Left renal cortex interstitium (tissue), 4 donors: ENCODE measurements at places on chromosomes 1 and 21. TPM values are rescaled to one million over a fixed set of nuclear protein-coding genes. Genes with fewer than 3 reads are reported as not detected.

The PRAMEF20 gene
- polyA plus RNA-seq = not detected

DNA sequence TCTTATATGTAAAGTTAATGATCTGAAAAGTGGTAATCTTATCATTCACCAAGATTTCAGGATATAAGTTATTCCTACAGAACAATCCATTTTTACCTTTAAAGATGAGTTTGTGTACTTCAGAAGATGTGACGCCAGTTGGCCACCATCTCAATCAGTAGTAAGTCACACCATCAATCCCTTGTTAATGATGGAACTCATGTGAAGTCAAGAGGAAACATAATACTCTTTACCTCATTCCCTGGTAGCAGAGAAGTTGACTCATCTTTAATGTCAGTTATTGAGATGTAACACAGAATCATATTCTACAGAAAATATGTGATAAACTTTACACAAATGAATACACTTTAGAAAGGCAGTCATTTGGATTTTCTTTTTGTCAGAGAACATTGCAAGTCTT, 38.2 kb downstream of the MRPL39 start:
- DNase-seq = no peak

DNA sequence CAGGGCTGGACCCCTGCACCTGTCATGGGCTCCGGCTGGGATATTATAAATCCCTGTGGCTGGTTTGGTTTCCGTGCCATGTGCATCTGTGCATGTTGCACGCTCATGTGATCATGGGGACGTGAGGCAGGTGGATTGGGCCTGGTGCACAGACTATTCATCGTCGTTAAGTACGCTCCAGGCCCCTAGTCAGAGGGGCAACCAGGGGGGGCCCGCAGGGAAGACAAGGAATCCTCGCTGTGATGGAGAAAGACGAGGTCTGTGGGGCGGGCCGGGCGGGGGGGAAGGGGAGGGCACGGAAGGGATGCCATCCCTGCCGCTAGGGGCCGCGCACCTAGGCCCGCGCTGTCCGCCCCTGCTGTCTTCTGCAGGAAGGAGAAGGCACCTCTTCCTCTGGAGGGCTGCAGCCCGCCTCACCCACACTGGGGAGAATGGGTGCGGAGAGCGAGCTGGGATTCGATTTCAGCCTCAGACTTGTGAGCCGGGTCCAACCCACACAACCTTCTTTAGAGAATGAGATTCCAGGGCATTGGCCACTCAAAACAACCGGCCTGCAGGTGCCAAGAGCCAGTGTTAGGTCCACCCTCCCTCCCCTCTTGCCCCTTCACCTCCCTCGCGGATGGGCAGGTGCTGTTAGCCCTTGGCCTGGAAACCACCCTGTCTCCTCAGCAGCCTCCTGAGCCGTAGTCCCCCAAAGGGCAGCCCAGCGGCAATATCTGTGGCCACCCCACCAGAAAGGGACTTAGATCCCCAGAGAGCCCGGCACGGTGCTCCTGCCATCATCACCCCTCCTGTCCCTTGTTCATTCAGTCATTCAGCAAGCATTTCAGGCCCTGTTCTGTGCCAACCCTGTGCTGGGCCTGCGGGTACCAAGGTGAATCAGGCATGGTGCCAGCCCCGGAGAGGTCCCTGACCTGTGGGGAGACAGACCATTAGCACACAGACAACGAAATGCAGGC, 950 bp upstream of the LRP8 start:
- DNase-seq = no peak

GRCh38 chr21:46189213-46189958, 5.1 kb upstream of the SPATC1L start:
- no peak for DNase-seq

- DNase-seq = peak; percentile 21
Observed at GRCh38 chr1:102970496-102971078, 137.7 kb downstream of the COL11A1 start.

- no peak for DNase-seq
Observed at GRCh38 chr1:56045477-56045876, 533.9 kb downstream of the PLPP3 start.

DNA sequence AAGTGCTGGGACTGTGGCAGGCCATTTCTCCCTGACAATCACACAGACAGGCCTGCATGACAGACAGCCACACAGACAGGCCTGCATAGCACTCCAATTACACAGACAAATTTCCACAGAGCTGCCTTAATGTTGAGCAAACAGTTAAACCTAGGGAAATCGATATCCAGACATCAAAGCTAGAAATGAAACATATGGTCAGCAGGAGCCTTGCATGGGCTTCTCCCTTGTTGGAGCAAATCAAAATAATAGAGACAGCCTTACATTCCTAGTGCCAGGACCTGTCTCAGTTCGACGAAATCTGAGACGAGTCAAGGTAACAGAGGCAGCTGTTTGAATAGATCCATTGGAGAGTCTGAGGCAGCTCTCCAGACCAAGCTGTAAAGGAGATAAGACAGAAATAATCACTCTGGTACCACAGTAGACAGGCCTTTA, 42.4 kb downstream of the OLFML3 start:
- no peak for DNase-seq

DNA sequence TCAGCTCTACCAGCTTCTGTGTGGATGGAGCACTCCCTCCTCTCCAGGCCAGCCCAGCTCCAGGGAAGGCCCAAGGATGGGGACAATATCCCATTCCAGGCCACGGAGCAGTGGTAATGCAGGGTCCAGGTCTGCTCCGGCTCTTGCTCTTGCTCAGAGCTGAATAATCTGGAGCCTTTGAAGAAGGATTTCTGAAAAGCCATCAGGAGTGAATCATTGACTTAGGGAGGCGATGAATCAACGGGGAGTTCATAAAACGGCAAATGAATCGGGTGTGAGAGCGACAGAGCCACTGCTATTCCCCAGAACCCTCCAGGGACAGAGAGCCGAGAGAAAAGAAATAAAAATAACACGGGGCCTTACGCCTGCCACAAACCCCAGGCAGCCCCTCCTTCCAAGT, 7.7 kb downstream of the POU3F1 start:
- no peak for DNase-seq

- DNase-seq = no peak
Observed at GRCh38 chr1:100928128-100928527, 32.2 kb downstream of the SLC30A7 start.

- DNase-seq = no peak
Observed at GRCh38 chr1:176315519-176316220, 108.6 kb upstream of the COP1 start.

GRCh38 chr1:23020706-23021405, 1.6 kb downstream of the KDM1A start:
- no peak for DNase-seq

The WASF2 gene
- 135 TPM for polyA plus RNA-seq

DNA sequence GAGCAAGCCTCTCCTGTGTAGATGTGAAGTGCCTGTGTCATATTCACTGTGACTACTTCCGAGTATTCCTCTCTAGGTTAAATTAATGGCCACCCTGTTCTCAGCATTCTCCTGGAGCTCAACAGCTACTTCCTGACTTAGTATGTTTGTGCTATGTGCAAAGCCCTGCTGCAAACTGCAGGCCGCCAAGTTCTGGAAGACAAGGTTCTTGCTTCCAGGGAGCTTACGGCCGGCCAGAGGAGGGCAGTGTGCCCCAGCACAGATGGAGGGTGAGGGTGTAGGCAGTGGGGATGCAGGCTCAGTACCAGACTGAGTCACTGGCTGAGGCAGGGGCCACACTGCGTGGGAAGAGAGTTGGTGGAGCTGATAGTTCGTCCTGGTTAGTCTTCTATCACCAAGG, 43.2 kb downstream of the ELK4 start:
- no peak for DNase-seq

GRCh38 chr1:226882187-226882586, 11.8 kb downstream of the PSEN2 start:
- no peak for DNase-seq

DNA sequence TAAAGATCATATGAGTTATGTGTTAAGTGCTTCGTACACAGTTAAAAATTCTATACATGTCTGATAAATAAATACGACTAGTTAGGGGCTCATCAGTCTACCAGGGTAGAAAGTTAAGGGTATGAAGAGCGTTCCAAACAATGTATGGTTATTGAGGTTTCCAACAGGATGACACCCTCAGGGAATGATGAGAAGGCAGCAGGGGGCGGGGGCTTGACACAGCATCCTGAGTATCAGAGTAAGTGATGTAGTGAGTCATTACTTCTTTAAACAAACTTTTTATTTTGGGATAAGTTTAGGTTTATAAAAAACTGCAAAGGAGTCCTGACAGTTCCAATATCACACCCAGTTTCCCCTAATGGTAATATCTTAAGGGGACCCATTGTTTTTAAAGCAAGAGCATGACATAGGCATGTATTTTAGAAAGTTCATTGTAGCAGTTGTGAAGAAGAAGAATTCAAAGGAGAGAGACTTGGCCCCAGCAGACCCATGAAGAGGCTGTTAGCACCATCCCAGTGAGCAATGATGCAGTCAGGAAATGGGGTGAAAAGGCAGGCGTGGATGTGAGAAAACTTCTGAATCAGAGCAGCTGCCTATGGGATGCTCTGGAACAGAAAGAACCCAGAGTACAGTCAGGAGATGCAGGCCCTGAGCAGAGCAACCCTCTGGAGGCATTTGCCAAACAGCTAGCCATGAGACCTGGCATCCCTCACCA, 15.0 kb upstream of the PSMB2 start:
- DNase-seq = no peak
